ENCODE measurements at places on chromosomes 6 and 20.
A peak's percentile ranks its signal among the peaks of the same experiment; 100 is the strongest.

DNA sequence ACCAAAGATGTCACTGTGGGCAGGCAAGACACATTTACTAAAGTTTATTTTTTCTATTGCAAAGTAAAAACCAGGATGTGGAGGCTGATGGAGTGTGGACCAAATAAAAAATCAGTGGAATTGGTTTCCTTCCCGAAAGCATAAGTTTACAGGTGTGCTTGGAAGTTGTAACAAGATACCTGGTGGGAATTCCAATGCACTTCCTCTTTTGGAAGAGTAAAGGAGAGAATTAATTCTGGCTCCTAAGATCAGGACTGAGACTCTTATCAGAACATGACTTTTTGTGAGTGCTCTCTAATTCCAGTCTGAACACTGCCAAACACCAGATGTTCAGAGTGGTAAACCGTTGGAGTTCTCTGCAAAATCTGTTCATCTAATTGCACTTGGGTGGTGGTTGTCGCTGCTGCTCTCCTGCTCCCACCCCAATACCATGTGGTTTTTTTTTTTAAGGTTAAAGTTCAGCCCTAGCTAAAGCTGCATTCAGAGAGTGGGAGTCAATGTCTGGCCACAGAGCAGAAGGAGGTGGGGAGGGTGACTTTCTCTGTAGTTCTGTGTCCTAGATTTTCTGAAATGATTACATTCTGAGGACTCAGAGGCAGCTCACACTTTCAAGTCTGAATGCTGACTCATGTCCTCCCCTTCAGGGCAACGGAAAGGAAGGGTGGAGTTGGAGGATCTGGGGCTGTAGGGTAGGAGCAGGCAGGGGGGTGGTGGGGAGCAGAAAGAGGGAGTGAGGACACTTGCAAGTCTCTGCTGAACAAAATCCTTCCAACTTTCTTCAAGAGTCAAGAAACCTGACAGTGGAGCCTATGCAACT, 275.8 kb upstream of the PRDM1 start:
- H3K4me1 ChIP-seq, result peaks cover 42% of the 10 kb centered on the region
- no peak for DNase-seq
- H3K4me3 ChIP-seq, result peak overlapping the region; percentile 73
- no peaks in the 10 kb centered on the region for H3K36me3 ChIP-seq
- no peaks in the 10 kb centered on the region for H3K27me3 ChIP-seq
- H3K27ac ChIP-seq, result peak overlapping the region; percentile 66

- peaks cover 6% of the 10 kb centered on the region for H3K4me1 ChIP-seq
- H3K27ac ChIP-seq, result no peak overlapping the region
- peaks cover 4% of the 10 kb centered on the region for H3K27me3 ChIP-seq
- H3K36me3 ChIP-seq, result no peaks in the 10 kb centered on the region
Observed at GRCh38 chr6:157665180-157665579, 157.9 kb upstream of the SNX9 start.

DNA sequence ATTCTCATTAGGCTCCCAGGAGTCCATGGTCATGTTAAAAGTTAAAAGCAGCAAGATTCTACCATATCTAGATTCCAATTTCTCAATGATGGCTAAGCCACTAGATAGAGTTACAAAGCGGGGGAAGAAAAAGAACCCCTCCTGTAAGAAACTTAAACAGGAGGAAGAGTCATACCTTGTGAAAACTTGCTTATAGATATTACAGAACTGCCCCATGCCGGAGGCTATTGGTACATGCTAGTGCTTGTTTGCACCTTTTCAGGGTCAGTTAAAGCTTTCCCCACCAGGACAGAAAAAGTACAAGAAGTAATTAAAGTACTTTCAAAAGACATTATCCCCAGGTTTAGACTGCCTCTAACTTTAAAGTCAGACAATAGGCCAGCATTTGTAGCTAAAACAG, 15.5 kb upstream of the GSTA3 start:
- no peaks in the 10 kb centered on the region for H3K36me3 ChIP-seq
- peaks cover 30% of the 10 kb centered on the region for H3K27me3 ChIP-seq
- no peak for DNase-seq
- no peak overlapping the region for H3K27ac ChIP-seq
- H3K4me1 ChIP-seq, result peaks cover 2% of the 10 kb centered on the region

- peaks cover 53% of the 10 kb centered on the region for H3K4me1 ChIP-seq
- no peaks in the 10 kb centered on the region for H3K27me3 ChIP-seq
- peak overlapping the region; percentile 33 for H3K4me3 ChIP-seq
- no peak for DNase-seq
- peak overlapping the region; percentile 89 for H3K27ac ChIP-seq
Observed at GRCh38 chr6:135148889-135149288, 32.2 kb upstream of the MYB start.

DNA sequence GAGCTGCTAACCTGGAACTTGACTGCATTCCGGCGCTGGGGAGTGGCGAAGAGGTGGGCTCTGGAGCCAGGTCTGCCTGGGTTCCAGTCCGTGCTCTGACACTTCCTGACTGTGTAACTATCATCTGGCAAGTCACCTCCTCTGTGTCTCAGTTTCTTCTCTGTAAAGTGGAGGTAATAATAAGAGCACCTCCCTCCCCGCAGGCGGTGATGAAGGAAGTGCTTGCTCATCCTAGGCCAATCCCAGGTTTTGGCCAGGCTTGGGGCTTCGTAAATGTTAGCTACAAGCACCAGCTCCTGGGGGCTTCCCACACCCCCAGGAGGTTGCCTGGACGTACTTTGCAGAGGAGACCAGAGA, 32.8 kb downstream of the SNAI1 start:
- peaks cover 7% of the 10 kb centered on the region for H3K27me3 ChIP-seq
- no peaks in the 10 kb centered on the region for H3K36me3 ChIP-seq
- no peak overlapping the region for H3K27ac ChIP-seq
- H3K4me1 ChIP-seq, result peaks cover 10% of the 10 kb centered on the region
- DNase-seq, result no peak
- H3K4me3 ChIP-seq, result no peak overlapping the region

DNA sequence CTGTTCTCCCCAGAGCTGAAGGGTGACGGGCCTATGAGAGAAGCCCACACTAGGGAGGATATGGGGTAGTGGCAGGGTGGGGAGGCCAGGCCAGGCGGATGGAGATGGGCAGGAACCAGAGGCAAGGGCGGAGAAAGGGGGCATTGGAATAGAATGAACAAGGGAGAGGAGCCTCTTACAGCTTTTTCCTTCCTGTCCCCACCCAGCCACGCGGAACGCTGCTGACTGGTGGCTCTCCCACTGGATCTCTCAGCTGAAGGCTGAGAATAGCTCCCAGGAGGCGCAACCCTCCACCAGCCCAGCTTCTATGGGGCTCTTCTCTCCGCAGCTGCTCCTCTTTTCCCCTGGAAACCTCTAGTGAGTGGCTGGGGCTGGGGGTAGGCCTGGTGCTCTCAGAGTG, 10.8 kb downstream of the DLK2 start:
- no peak overlapping the region for H3K4me3 ChIP-seq
- no peaks in the 10 kb centered on the region for H3K27me3 ChIP-seq
- DNase-seq, result no peak
- H3K27ac ChIP-seq, result no peak overlapping the region
- H3K36me3 ChIP-seq, result no peaks in the 10 kb centered on the region
- peaks cover 3% of the 10 kb centered on the region for H3K4me1 ChIP-seq

GRCh38 chr6:75296811-75297779, 12.5 kb upstream of the TMEM30A start:
- no peaks in the 10 kb centered on the region for H3K27me3 ChIP-seq
- no peaks in the 10 kb centered on the region for H3K36me3 ChIP-seq
- no peak overlapping the region for H3K4me3 ChIP-seq
- no peak overlapping the region for H3K27ac ChIP-seq
- no peaks in the 10 kb centered on the region for H3K4me1 ChIP-seq
- DNase-seq, result no peak

DNA sequence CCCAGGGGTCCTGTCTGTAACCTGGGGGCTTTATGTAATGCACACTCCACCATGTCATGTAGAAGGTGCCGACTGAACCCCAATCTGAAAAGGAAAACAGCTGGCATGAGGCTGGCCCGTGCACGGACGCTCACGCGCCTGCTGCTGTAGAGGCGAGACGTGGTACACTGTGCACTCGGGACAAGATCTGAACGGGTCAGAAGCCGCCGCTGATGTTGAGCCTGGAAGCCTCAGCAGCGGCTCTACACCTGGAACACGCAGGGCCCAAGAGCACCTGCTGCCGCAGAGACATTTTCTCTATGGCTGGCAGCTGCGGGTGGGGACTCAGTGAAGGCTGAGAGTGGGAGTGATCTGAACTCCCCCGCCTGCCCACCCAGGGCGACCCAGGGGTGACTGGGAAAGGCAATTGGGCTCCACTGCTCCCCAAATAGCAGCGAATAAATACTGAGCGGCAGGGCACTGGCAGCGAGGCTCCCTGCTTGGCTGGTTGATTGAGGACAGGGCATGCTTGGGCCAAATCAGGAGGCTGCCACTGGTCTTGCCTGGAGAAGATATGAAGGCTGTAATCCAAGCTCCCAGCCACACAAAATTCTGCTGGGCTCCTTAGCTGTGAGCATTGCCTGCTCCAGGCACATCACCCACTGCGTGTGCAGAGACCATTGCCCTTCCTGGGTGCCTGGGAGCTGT, 2.5 kb upstream of the OGFR start:
- DNase-seq, result no peak
- H3K27me3 ChIP-seq, result no peaks in the 10 kb centered on the region
- no peak overlapping the region for H3K27ac ChIP-seq
- no peak overlapping the region for H3K4me3 ChIP-seq
- H3K4me1 ChIP-seq, result peaks cover 26% of the 10 kb centered on the region
- peaks cover 9% of the 10 kb centered on the region for H3K36me3 ChIP-seq

DNA sequence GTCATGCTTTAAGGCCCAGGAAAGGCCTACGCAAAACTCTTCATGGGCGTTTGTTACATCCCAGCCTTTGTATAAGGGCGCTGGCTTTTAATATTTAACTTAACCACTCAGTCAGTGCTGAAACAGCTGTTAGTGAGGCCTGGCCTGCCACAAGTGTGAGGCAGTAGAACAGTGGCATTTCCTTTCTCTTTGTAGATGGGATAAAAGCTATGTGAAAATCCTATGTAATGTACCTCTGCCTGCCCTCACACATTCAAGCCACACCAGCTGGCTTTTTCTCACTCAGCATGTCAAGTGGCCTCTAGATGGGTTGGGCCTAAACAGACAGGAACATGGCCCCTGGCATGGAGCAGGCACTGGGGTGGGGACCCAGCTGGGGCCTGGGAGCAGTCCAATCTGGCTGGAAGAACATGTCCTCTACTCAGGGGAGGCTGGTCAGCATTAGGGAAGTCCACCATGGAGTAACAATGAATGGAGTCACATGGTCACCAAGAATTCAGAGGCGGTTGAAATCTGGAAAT, 20.7 kb downstream of the CGA start:
- no peaks in the 10 kb centered on the region for H3K4me1 ChIP-seq
- DNase-seq, result no peak
- H3K36me3 ChIP-seq, result no peaks in the 10 kb centered on the region
- H3K4me3 ChIP-seq, result no peak overlapping the region
- H3K27ac ChIP-seq, result no peak overlapping the region

DNA sequence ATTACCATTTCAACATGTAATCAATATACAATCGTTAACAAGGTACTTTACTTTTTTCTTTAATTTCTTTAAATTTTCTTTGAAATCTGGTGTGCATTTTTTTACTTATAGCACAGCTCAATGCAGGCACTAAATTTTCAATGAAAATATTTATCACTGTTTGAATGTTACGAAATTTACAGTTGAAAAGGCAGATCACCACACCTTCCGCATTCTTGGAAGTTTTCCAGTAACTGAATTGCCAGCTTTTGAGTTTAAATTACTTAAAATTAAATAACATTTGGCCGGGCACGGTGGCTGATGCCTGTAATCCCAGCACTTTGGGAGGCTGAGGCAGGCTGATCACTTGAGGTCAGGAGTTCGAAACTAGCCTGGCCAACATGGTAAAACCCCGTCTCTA, 309.9 kb downstream of the BMP7 start:
- peaks cover 27% of the 10 kb centered on the region for H3K27me3 ChIP-seq
- H3K27ac ChIP-seq, result no peak overlapping the region
- H3K4me3 ChIP-seq, result no peak overlapping the region
- H3K4me1 ChIP-seq, result no peaks in the 10 kb centered on the region

DNA sequence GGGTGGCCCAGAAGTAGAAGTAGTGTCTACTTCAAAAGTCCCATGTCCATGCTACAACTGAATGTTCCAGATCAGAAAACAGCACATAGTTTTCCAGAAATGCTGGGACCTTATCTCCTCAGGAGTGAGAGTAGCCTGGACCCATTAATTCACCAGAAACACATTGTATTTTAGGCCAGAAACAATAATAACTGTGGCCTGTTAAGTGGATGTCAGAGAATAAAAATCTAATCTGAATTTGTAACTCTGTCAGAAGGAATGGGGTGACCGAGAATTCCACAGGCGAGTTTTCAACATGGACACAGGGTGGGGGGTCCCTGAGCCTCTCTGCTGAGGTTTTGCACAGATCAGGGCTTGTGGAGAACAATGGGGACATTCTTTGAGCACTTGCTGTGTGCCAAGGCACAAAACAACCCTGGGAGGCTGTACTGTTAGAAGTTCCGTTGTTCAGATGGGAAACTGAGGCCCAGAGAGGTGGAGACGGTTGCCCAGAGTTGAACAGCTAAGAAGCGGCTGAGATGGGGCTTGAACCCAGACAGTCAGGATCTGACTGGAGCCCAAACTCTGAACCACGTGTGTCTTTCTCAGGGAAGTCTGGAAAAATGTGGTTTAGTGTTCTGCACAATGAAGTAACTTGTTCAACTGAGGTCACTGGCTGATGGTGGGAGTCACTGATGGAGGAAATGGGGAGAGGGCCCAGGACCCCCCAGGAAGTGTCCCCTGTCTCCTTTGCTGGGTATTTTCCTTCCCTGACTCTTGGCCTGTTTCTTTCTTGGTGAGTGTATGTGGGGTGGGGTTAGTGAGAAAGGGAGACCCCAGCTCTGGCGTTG, 44.2 kb downstream of the SNAI1 start:
- H3K36me3 ChIP-seq, result no peaks in the 10 kb centered on the region
- peaks cover 7% of the 10 kb centered on the region for H3K27me3 ChIP-seq
- H3K27ac ChIP-seq, result no peak overlapping the region
- H3K4me3 ChIP-seq, result no peak overlapping the region
- peaks cover 9% of the 10 kb centered on the region for H3K4me1 ChIP-seq

DNA sequence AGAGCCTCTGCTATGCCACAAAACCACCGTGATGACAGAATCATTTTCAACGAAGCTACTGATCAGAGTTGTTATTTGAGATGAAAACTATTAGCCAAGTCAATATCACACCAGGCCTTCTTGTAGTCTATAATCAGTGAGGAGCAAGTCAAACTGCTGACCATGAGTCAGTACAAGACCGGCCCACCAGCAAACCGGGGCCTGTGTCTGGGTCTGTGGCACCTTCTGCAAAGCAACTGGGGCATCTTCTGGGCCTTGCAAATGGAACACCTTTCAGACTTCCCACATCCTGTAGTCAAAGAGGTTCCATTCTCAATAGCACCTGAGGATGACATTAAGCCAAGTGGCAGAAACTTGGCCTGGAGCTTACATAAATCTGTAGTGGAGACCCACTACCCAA, 38.5 kb downstream of the CPXM1 start:
- DNase-seq, result no peak
- no peaks in the 10 kb centered on the region for H3K36me3 ChIP-seq
- no peaks in the 10 kb centered on the region for H3K27me3 ChIP-seq
- peaks cover under 1% of the 10 kb centered on the region for H3K4me1 ChIP-seq

DNA sequence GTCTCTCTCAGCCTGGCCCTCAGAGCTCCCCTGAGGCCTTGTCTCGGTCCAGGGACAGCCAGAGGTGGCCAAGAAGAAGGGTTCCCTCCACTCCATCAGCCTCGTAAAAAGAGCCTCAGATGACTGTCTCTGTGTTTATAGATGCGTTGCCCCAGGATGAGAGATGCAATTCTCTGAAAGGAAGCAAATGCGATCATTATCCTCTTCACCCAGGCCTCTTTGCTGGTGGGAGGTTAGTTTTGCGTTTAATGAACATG, 90.4 kb downstream of the YTHDF1 start:
- no peak overlapping the region for H3K27ac ChIP-seq
- no peaks in the 10 kb centered on the region for H3K4me1 ChIP-seq
- H3K27me3 ChIP-seq, result peaks cover 7% of the 10 kb centered on the region

All from natural killer cell treated with Interleukin-12 subunit alpha and Interleukin-12 subunit beta and Interleukin-15 and Interleukin-18, amount 100 ng/mL, for 72 hours (primary cell).